ENCODE measurements at places on chromosomes 4 and X.
A peak's percentile ranks its signal among the peaks of the same experiment; 100 is the strongest.

DNA sequence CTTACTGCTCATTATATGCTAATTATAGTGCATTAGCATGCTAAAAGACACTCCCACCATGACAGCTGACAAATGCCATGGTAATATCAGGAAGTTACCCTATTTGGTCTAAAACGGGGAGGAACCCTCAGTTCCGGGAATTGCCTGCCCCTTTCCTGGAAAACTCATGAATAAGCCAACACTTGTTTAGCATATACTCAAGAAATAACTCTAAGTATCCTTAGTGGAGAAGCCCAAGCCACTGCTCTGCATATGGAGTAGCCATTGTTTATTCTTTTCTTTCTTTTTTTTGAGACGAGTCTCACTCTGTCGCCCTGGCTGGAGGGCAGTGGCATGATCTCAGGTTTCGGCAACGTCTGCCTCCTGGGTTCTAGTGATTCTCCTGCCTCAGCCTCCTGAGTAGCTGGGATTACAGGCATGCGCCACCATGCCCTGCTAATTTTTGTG, 15.5 kb downstream of the NUDT6 start:
- no peak for DNase-seq

DNA sequence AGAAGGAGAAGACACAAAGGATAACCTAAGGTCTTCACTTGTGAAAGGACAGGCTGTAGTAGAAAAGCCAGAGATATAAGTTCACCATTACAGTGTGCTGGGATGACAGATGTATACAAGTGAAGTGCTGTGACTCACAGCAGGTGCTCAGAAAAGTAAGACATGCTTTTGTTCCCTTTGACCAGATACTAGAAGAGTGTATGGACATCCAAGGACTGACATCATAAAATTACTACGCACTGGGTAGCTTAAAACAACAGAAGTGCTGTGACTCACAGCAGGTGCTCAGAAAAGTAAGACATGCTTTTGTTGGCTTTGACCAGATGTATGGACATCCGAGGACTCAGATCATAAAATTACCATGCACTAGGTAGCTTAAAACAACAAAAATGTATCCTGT, 61.6 kb upstream of the BTC start:
- DNase-seq: no peak

DNA sequence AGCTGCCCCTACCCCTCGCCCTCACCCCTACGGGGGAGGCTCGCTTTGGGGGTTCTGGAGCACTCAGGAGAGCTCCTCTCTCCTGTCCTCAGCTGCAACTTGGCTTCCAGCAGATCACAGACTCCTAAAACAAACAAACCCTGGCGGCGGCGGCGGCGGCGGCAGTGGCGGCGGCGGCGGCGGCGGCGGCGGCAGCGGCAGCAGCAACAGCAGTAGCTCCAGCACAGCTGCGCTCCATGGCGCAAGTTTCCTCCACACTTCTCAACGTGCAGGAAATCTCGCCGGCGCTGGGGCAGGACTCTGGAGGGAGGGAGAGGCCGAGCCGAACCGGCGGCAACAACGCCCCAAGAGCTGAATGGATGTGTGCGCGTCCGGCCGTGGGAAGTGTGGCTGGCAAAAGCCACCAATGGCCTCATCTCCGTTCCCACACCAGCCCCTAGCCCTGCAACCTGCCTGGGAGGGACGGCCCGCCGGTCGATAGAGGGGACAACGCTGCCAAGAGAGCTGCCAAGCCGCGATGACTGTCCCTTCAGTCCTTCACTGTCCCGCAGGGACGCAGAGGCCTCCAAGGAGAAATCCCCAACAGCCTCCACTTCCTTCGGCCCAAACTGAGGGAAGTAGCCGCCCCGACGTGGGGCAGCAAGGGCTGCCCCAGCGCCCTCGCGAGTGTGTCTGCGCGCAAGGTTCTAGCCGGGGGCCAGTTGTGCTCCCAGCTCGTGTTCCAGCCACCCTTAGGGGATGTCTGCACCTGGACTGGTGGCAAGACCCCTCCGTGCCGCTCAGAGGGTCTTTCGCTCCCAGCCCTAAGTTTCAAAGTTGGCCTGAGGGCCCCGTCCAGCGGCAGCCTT, 775 bp downstream of the SHROOM4 start:
- peak; percentile 1 for DNase-seq

- no peak for DNase-seq
These were observed 8.0 kb downstream of the CHIC2 start for GRCh38 chr4:54056360-54056759.

- no peak for DNase-seq
These were observed 55.0 kb upstream of the PPP1R2C start for GRCh38 chrX:42832764-42833549.

DNA sequence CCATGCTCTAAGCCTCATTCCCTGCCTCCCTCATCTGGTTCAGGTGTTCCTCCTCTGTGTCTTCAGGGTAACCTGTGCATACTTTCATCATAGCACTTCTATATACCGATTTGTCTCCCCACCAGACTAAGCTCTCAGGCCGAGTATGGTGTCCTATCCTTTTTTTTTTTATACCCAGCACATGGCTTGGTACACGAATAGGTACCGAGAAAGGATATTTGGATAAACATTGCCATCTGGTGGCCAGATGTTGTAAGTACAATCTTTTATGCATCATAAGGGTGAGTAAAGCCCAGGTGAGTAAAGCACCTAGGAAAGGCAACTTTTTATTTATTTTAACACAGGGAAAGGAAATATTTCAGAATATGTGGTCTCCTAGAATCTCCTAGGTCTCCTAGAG, 68.4 kb downstream of the MID2 start:
- DNase-seq: peak; percentile 42

GRCh38 chr4:162010362-162010761, 153.4 kb downstream of the FSTL5 start:
- no peak for DNase-seq

DNA sequence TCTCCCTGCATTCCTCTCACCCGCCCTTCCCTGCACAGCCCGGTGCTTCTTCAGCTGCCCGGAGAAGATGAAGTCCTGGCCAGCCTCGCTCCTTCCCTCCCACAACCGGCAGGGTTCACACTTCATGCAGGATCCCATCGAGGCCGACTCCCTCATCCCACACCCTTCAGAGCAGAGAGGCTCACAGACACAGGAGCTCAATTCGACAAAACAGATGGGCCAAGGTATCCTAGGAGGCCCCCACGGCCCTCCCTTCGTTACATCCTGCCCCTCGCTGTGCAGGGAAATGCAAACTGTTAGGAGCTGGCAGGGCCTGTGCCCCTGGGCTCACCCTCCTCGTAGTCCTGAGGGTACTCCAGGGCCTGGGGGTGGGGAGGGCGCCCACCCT, 238.1 kb downstream of the DHRSX start:
- DNase-seq: no peak

- peak; percentile 19 for DNase-seq
These were observed 36.4 kb upstream of the MAN2B2 start for GRCh38 chr4:6538575-6538974.

DNA sequence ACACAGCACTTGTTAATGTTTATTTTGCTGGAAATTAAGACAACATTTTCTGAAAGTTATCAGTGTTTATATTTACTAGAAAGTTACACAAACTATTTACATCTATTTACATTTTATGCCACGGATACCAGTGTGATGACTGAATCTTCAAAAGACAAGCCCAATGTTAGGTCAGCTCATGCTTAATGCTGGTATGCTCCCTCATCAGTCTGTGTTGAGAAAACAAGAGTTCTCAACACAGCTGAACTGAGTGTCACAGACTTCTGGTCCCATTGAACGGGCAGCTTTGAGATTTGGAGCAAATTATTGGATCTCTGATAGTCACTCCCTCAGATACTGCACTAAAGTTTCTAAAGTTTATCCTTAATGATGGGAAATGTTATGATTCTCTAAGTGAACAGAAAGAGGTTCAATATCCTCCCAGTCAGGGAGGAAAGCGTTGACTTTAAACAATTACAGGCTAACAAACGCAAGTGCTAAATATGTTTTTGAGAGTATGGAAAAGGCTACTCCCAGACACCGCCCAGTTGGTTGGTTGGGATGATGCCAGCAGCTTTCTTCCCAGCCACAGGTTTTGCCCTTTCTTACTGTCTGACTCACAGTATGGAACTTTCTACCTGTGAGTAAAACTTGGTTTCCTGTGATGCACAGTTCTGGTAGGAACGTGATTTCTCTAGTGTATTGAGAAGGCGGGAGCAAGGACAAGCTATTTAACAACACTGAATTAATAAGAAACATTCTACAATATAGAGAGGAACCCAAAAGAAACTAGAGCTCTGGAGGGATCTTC, 1293.6 kb upstream of the TENM3 start:
- DNase-seq: no peak

DNA sequence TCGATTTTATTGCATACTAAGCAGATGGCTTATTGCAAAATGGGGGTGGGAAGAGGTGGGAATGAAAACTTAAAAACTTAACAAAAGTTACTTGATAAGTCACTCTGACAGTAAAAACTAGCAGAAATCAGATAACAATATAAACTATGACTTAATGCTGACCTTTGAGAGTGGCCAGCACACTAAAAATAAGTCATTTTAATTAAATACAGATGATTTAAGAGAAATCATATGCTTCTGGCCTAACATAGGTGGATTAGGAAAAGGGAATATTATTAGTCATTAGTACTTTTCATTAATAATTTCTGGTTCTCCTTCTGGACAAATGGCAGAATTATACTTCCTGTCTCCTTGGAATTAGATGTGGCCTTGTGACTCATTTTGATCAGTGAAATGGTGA, 756.7 kb downstream of the PCDH19 start:
- no peak for DNase-seq

DNA sequence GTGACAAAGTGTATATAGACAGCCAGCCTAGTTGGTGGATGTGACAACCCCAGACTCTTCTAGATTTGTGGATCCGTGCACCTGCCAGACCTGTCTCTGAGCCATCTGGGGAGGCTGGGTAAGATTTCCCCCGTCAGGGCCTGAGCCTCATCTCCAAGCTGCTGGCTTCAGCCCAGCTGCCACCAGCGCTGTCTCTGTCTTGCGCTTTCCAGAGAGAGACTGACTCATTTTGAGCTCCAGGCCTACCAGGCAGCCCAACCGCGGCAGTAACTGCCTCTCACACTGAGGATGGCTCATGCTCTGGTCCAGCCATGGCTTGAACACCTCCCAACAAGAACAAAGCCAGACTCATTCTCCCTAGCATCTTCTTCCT, 26.4 kb downstream of the NOP14 start:
- DNase-seq: no peak

GRCh38 chr4:80107374-80107773, 34.3 kb upstream of the ANTXR2 start:
- no peak for DNase-seq

GRCh38 chr4:53103481-53103880, 241.4 kb downstream of the RASL11B start:
- no peak for DNase-seq

Data from NCI-H1092 treated with DMSO at 0.1 percent for 48 hours (cell line).